Activated naive CD8-positive, alpha-beta T cell treated with anti-CD3 and anti-CD28 coated beads for 36 hours (primary cell): ENCODE measurements at places on chromosomes 5 and 9. TPM values are rescaled to one million over a fixed set of nuclear protein-coding genes. Genes with fewer than 3 reads are reported as not detected.

The GRXCR2 gene
- not detected for total RNA-seq

The SARDH gene
- 2.3 TPM for total RNA-seq

The PCDHB6 gene
- not detected for total RNA-seq

DNA sequence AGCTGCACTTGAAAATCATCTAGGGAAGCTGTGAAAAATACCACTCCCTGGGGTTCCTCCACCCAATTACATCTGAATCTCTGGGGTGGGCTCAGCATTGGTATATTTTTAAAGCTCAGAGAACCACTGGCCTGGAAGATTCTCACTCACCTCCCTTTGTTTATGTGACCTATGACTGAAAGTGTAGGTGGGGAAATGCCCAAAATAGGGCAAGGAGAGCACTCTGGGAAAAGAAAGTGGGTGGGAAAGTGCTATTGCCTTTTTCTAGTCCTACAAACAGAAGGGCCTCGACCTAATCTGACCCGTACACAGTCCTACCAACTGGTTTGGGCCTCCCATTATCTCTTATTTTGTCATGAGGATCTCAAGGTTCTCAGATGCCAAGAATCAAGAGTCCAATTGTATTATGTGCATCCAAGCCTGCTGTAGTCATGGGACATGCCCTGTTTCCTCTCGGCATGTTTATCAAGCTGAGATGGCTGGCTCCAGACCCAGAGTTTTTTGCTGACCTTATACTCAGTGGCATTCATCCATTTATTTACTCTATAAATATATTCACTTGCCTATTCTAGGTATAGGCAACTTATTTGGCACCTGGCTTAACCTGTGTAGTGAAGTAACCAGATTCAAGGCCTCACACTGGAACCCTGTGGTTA is 483.7 kb downstream of the ENC1 start:
- DNase-seq = no peak
- H3K36me3 ChIP-seq = no peaks in the 10 kb centered on the region
- H3K4me1 ChIP-seq = no peaks in the 10 kb centered on the region
- H3K27me3 ChIP-seq = peaks cover 15% of the 10 kb centered on the region
- no peak overlapping the region for H3K4me3 ChIP-seq
- no peak overlapping the region for H3K27ac ChIP-seq

DNA sequence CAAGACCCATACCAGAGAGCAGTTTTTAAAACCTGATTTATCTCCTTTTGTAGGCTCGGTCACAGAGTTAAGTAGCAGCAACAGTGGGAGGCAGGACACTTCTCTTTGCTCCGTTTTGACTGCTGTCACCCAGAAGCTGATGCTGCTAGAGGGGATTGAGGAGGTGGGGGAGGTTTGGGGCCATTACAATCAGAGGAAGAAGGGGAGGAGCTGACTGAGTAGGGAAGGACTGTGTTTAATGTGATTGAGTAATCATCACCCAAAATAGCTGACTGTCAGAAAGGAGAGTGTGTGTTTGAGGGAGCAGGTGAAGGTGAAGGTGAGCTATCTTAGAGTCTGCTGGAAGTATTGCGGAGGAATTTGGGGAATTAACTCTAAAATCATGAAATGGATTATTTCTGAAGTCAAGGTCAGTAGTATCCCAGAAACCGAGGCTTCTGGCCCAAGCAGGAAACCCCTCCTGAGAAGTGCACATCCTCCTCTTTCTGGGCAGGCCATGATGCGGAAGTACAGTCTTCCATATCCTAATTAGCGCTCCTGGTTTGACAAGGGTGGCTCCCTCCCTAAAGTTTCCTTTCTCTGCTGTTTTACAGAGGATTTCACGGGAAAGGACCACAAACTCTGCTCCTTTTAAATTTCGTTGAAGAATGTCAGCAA is 214.9 kb downstream of the PLK2 start:
- no peak overlapping the region for H3K27ac ChIP-seq
- H3K4me3 ChIP-seq = no peak overlapping the region
- DNase-seq = no peak
- H3K27me3 ChIP-seq = peaks cover 14% of the 10 kb centered on the region
- no peaks in the 10 kb centered on the region for H3K36me3 ChIP-seq

DNA sequence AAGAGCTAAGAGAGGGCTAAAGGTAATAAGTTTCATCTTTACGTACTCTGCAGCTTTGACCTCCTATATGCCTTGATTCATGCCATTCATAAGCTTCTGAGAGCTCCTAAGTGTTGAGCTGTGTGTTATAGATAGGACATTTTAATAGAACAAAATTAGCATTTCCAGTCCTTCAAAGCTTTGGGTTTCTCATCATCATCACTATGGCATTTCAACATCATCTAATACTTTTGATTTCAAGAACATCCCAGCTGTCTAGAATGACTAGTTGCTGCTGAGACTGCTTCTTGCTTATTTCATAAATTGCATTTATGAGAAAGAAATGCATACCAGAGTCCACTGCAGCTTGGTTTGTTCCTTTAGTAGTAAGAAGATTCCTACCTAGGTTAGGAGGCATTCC is 201.7 kb downstream of the SGCD start:
- H3K27ac ChIP-seq = no peak overlapping the region
- DNase-seq = no peak
- H3K4me1 ChIP-seq = no peaks in the 10 kb centered on the region
- no peak overlapping the region for H3K4me3 ChIP-seq
- peaks cover 5% of the 10 kb centered on the region for H3K27me3 ChIP-seq
- no peaks in the 10 kb centered on the region for H3K36me3 ChIP-seq

GRCh38 chr5:174293006-174293405 is 247.5 kb downstream of the NSG2 start:
- H3K4me1 ChIP-seq = peaks cover 2% of the 10 kb centered on the region
- no peak overlapping the region for H3K27ac ChIP-seq
- DNase-seq = no peak
- no peaks in the 10 kb centered on the region for H3K36me3 ChIP-seq
- no peak overlapping the region for H3K4me3 ChIP-seq

DNA sequence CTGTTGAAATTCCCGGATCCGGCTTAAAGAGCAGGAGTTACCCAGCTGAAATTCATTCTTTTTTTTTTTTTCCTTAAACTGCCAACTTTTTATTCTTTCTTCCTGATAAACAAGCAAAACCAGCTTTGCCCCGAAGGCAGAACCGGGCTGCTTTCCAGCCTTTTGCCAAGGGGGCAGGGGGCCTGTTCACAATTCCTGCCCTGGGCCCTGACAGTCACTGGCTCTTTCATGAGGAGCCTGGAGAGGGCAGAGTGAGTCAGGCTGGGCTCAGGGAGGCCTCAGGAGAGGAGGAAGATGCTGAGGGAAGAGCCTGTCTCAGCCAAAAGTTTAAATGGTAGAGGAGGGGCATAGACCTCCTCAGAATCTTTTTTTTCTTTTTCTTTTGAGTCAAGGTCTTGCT is 4.8 kb downstream of the GLIPR2 start:
- H3K36me3 ChIP-seq = peaks cover 17% of the 10 kb centered on the region
- H3K27me3 ChIP-seq = peaks cover 12% of the 10 kb centered on the region
- H3K4me3 ChIP-seq = no peak overlapping the region
- no peak for DNase-seq
- H3K4me1 ChIP-seq = peaks cover 80% of the 10 kb centered on the region

DNA sequence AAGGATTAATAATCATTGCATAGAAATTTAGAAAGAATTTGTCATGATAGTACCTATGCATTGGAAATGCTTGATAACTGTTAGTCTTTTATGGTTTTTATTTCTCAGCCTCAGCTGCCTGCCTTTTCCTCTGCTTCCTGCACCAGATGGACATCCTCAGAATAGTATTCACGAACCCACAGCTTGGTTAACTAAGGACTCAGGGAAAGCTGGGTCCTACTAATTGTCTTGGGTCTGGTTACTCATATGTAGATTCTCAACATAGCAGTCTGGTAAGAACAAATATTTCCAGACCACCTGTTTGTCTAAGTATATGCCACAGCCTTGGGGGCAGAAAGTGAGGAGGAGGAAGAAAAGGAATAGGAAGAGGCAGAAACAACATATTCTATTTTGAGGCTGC is 464.5 kb upstream of the SMARCA2 start:
- no peak overlapping the region for H3K4me3 ChIP-seq
- H3K36me3 ChIP-seq = no peaks in the 10 kb centered on the region
- no peak overlapping the region for H3K27ac ChIP-seq

- no peaks in the 10 kb centered on the region for H3K27me3 ChIP-seq
- no peak for DNase-seq
- H3K36me3 ChIP-seq = no peaks in the 10 kb centered on the region
- no peak overlapping the region for H3K27ac ChIP-seq
Measured at GRCh38 chr5:89301321-89302025, 418.5 kb upstream of the MEF2C start.

DNA sequence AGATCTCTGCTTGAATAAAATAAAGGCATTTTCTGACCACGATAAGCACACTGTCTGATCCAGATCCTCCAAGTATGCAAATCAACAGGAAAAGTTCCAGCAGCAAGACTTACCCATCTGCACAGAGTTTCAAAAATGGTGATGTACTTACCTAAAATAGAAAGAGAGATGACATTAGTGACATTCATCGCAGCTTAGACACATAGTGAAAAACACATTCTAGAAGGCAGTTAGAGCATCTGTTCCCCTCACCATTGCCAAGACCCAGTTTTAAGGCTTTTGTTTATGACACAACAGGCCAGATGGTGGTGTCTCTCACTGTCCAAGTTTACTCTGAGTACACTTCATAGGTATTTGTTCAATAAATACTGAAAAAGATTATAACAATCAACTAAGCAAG is 207.7 kb downstream of the PDE4D start:
- H3K36me3 ChIP-seq = no peaks in the 10 kb centered on the region
- H3K4me3 ChIP-seq = no peak overlapping the region
- H3K4me1 ChIP-seq = no peaks in the 10 kb centered on the region
- no peaks in the 10 kb centered on the region for H3K27me3 ChIP-seq
- DNase-seq = no peak

- no peak overlapping the region for H3K27ac ChIP-seq
- H3K4me3 ChIP-seq = no peak overlapping the region
- H3K27me3 ChIP-seq = no peaks in the 10 kb centered on the region
- peaks cover 2% of the 10 kb centered on the region for H3K36me3 ChIP-seq
- no peak for DNase-seq
Measured at GRCh38 chr9:89284076-89284475, 26.9 kb upstream of the CKS2 start.

DNA sequence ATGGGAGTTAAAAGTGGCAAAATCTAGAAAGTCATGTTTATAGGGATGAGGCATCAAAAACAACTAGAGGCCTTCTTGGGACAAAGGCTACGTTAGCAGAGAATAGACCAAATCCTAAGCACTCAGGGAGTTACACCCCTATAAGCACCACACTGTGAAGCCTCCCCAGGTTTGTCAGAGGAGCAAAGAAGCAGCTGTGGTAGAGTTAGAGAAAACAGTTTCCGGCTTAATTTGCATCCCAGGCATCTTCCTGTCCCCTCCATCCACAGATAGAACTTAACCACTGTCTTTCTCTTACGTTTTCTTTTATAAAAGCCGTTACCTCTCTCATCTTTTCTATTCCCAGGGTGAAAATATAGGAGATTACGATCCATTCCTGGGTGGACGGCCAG is 188.6 kb upstream of the KLF9 start:
- no peaks in the 10 kb centered on the region for H3K27me3 ChIP-seq
- H3K36me3 ChIP-seq = no peaks in the 10 kb centered on the region
- no peak overlapping the region for H3K4me3 ChIP-seq
- H3K4me1 ChIP-seq = peaks cover 5% of the 10 kb centered on the region
- no peak overlapping the region for H3K27ac ChIP-seq

- no peak overlapping the region for H3K4me3 ChIP-seq
- H3K4me1 ChIP-seq = no peaks in the 10 kb centered on the region
- peaks cover 11% of the 10 kb centered on the region for H3K27me3 ChIP-seq
- no peaks in the 10 kb centered on the region for H3K36me3 ChIP-seq
- H3K27ac ChIP-seq = no peak overlapping the region
- DNase-seq = no peak
Measured at GRCh38 chr9:18881758-18882157, 151.3 kb downstream of the SAXO1 start.

DNA sequence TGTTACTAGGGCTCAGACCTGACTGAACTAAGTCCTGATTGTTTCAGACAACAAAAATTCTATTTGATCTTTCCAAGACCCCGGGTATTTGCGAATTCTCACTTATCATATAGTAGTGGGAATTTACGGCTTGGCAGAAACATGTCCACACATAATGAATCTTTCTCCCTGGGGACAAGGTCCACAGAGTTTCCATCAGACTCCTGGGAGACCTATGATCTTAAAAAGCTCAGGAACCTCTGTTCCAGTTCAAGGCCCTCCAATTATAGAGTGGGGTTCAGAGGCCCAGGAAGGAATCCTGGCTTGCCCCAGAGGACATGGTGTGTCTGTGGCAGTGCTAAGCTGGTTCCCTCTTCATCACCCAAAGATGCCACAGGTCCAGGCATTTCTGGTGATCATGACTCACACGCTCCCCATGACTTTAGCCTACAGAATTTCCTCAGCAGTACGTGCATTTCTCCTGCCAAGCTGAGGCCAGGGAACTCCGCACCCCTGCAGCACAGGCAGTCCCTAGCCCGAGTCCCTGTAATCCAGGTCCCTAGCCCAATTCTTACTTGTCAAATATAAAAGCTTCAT is 12.6 kb downstream of the RAPGEF1 start:
- H3K27ac ChIP-seq = peak overlapping the region; percentile 90
- peak; percentile 33 for DNase-seq
- H3K36me3 ChIP-seq = peaks cover 38% of the 10 kb centered on the region
- no peaks in the 10 kb centered on the region for H3K27me3 ChIP-seq
- peaks cover 66% of the 10 kb centered on the region for H3K4me1 ChIP-seq

DNA sequence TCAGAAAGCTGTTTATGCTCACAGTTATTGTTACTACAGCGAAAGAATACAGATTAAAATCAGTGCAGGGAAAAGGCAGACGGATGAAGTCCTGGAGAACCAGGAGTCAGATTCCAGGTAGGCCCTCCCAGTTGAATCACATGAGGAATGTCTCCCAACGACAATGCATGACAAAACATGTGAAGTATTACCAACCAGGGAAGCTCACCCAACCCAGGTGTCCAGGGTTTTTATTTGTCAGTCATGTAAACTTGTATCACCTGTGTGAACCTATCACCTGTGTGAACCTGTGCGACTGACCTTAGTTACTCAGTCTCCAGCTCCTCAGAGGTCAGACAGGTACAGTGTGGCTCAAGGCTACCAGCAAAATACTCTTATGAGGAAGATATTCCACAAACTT is 63.9 kb downstream of the KIAA1958 start:
- peaks cover 10% of the 10 kb centered on the region for H3K36me3 ChIP-seq
- H3K27me3 ChIP-seq = no peaks in the 10 kb centered on the region
- H3K4me1 ChIP-seq = peaks cover 18% of the 10 kb centered on the region

DNA sequence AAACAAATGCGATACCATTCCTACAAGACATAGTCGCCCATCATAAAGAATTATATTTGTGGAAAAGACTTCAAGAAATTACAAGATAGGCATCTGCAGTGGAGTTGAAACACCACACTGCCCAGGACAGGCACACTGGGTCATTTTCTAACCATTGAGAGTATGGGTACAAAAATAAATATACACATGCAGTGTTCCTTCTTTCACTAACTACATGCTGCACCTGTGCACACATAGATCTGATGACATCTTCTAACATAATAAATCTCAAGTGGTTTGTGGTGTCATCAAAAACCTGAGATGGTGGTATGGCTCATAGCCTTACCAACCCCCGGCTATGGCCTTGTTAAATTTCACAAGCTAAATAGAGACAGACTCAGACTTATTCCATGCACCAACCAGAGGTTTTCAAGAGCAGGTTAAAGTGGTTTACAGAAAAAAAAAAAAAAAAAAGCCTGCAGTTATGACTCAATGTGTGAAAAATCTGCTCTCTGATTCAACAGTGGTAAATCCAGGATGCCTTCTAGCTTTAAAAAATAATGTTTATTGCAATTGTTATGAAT is 12.4 kb upstream of the NFIB start:
- no peak for DNase-seq
- peaks cover 12% of the 10 kb centered on the region for H3K4me1 ChIP-seq
- H3K27ac ChIP-seq = no peak overlapping the region
- H3K27me3 ChIP-seq = peaks cover 41% of the 10 kb centered on the region
- H3K36me3 ChIP-seq = no peaks in the 10 kb centered on the region
- H3K4me3 ChIP-seq = no peak overlapping the region
